Lower leg skin (tissue), 4 donors: ENCODE measurements at places on chromosomes 6 and 20.

DNA sequence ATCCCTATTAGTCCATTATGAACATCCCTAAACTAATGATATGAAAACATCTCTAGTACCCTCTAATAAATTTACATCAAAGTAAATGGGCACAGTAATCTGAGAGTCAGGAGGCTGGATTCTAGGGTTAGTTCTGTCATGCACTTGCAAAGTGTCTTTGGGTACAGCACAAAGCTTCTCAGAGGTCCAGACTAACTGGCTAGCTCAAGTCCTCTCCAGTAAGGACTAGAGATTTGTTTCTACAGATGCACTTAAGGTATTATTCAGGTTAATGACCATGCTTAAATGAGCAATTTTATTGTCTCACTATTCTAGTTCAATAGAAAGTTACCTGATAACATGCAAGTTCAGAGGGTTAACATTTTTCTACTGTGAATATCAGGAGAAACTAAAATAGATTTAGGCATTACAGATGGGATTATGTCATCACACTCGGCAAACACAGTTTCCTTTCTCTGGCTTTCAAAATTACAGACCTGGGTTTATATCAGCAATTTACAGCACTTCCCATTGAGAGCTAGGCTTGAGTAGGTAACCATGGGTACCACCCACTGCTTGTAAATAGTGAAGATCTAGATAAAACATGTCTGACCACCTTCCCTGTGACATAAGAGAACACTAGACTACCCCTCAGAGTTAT lies 402.9 kb upstream of the RUNX2 start:
- no peak for DNase-seq

DNA sequence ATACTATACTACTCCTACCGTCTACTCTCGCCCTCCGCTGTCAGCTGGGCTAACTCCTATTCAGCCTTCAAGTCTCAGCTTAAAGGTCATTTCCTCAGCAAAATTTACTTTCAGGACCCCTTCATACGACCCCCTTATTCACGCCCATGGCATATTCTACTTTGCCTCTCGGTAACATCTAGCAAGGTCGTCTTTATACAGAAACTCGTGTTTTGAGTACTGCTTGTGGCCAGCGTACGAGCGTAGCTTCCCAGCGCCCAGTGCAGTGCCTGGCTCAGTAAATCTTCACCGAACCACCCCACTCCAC lies 546 bp downstream of the CRNKL1 start:
- DNase-seq: no peak

GRCh38 chr6:163337958-163338357 lies 76.6 kb upstream of the QKI start:
- DNase-seq: no peak

GRCh38 chr6:44660561-44661220 lies 273.2 kb downstream of the CDC5L start:
- no peak for DNase-seq

- no peak for DNase-seq
Measured at GRCh38 chr6:53067849-53068361, 2.7 kb downstream of the FBXO9 start.

GRCh38 chr20:18304618-18305017 lies 16.3 kb downstream of the ZNF133 start:
- no peak for DNase-seq

GRCh38 chr20:18052856-18053255 lies 4.9 kb downstream of the OVOL2 start:
- DNase-seq: no peak

DNA sequence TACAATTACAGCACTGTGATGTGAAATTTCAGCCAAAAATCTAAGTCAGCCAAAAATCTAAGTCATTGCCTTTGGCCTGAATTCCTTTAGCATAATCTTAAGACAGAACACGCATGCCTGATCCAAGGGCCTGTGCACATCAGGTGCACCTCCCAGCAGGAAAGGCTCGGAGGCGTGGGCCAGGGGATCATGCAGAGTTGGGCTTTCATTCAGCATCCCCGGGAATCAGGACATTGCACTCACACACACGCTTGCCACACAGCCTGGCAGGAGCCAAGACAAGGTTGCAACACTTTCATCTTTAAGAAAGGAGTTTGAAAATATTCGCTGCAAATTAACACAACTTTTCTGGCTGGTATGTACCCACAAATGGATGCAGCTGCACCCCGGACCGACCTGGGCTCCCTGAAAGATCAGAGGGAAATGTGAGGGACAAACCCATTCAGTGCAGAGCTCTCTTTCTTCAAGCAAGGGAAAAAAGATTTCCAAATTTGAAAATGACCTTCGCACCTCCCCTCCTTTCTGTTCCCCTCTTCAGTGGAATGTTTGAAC lies 48.8 kb downstream of the ERMARD start:
- DNase-seq: no peak

DNA sequence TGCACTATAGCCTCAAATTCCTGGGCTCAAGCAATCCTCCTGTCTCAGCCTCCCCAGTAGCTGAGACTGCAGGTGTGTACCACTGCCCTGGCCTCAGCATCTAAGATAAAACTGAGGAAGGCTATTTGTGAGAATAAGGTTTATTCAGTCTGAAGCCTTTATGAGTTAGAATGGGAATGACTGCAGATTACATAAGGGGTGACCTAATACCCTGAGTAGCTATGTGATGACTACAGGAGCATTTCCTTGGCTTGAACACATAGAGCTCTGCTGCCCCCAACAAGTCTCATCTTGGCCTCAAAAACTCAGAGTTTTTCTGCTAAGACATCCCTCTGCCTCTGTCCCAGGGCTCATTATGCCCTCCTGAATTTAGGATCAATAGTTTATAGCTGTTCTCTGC lies 7.6 kb downstream of the GSS start:
- no peak for DNase-seq

- no peak for DNase-seq
Measured at GRCh38 chr6:148608199-148608951, 138.5 kb upstream of the UST start.

GRCh38 chr6:52389626-52390360 lies 27.8 kb downstream of the PAQR8 start:
- no peak for DNase-seq

GRCh38 chr20:38249536-38250310 lies 10.8 kb downstream of the KIAA1755 start:
- DNase-seq: no peak
